ENCODE measurements at places on chromosomes 1 and 21. TPM values are rescaled to one million over a fixed set of nuclear protein-coding genes. Genes with fewer than 3 reads are reported as not detected.

Gene LRRC38
- total RNA-seq, result 0.17 TPM

Gene ETS2
- total RNA-seq, result 195 TPM

Gene TMEM51
- 14.7 TPM for total RNA-seq

Gene MARK1
- 2.3 TPM for total RNA-seq

Gene MIXL1
- not detected for total RNA-seq

Gene MTF2
- total RNA-seq, result 26.3 TPM

Gene FCGR3A
- 112 TPM for total RNA-seq

Gene RPS27
- 1,693 TPM for total RNA-seq

Gene HEYL
- total RNA-seq, result 17.7 TPM

Gene HES4
- total RNA-seq, result 26.8 TPM

Gene GNG4
- total RNA-seq, result not detected

Gene CMPK1
- total RNA-seq, result 127 TPM

Gene PKP1
- 0.69 TPM for total RNA-seq

Gene PLA2G2C
- total RNA-seq, result not detected

Gene SPRR1A
- not detected for total RNA-seq

Gene RNU1-4
- 6,622 TPM for total RNA-seq

Measured in upper lobe of right lung (tissue), 1 donor.